ENCODE measurements at places on chromosomes 6 and 20.

GRCh38 chr6:170182093-170182780 lies 108.6 kb downstream of the DLL1 start:
- DNase-seq = no peak

GRCh38 chr20:4875578-4876067 lies 125.7 kb downstream of the SLC23A2 start:
- no peak for DNase-seq

DNA sequence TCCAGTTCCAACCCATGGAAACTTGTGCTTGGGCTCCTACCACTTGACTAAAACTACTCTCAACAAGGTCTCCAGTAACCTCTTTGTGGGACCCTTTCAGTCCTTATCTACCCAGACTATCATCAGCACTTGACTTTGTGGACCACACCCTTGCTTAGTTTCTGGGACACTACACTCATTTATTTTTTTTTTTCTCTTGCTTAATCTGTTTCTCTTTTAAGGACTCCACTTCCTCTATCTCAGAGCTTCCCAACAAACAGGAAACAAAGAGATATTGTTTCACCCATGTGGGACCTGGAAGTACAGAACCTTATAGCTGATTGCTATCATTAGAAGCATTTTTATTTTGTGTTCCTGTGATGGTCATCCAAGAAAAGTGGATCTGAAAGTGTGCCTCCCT lies 28.8 kb upstream of the ME1 start:
- no peak for DNase-seq

- DNase-seq = no peak
Measured at GRCh38 chr20:17273717-17274116, 46.9 kb downstream of the PCSK2 start.

DNA sequence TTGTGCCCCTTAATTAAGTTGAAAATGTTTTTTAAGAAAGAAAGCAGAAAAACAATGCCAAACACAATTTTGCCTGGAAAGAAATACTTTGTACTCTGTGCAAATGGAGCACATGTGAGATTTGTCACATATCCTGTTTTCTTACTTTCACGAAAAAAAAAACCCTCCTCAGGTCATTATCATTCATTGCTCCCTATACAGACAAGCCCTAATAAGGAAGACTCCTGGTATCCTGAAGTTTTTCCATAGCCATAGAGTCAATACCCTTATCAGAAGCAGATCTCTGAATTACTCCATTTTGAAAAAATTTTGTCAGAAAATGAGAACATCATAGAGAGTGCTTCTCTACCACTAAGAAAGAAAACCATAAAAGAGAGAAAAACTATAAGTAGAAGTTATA lies 14.0 kb upstream of the NT5E start:
- DNase-seq = no peak

GRCh38 chr6:106125925-106126435 lies 39.8 kb downstream of the PRDM1 start:
- DNase-seq = no peak

GRCh38 chr20:3183896-3184612 lies 10.7 kb upstream of the LZTS3 start:
- no peak for DNase-seq

DNA sequence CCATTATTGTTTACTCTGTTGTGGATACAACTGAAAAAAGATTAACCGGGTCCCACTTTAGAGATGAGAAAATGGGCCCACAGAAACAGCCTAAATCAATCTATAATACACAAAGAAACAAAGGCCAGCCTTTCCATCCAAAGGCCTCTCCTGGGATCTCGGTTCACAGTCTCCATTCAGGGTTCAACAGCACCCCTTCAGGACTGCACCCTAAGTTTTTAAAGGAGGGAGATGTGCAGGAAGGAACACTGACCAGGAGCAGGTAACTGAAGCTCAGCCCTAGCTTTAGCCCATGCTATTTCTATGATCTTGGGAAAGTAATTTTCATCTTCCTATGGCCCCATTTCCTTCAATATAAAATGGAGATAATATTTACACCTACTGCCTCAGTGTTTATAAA lies 147.7 kb downstream of the BTBD9 start:
- DNase-seq = no peak

GRCh38 chr20:10171864-10172751 lies 46.5 kb upstream of the SNAP25 start:
- DNase-seq = no peak

GRCh38 chr6:134519465-134519864 lies 201.6 kb upstream of the SGK1 start:
- DNase-seq = no peak

DNA sequence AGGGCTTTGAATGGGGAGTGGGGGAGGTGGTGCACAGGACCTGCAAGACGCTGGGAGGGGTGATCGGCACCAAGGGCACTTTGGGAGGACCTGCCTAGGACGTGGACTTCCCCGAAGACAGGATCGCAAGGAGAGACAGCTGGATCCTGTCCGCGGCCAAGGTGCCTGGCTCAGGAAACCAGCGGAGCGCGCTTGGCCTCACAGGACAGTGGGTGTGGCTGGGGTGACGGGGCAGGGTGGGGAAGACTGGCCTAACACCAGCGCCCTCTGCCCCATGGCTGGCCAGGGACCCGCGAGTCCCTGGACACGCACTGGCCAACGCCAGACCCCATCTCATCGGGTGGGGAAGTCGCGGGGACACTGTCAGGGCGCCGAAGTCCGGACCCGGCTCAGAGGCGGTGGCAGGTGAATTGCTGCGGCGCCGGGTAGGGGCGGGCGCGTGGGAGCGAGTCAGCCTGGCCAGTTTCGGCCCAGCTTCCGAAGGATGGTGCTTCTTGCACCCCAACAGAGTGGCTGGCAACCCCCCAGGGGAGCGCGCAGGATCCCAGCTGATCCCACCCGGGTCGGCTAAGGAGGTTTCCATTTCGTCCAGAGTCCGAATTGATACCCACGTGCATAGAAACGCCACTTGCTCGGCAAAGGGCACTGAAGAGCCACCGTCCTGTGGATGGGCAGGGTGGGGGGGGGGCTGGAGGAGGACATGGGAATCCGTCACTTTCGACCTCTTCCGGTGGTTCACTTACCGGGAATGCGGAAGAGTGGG lies 785 bp upstream of the THBD start:
- no peak for DNase-seq

DNA sequence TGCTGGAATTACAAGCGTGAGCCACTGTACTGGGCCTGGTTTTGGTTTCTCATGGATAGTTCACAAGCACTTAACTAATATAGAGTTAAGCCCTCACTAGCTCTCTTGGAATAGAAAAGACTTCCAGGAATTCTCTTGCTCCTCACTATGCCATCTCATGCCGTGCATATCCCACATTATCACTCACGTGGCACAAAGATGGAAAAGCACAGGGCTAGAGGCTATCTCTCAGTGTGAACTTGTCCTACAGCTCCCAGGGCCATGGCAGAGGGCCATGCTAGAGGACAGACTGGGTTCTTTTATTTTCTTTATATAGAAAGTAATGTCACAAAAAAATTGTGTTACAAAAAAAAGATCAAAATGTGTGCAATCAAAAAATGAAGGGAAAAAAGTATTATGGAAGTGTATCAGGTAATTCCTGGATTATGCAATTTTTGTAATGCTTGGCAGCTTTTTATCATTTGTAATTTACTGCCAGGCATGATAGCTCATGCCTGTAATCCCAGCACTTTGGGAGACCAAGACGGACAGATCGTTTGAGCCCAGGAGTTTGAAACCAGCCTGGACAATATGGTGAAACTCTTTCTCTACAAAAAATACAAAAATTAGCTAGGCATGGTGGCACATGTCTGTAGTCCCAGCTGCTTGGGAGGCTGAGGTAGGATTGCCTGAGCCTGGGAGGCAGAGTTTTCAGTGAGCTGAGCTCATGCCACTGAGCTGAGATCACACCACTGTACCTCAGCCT lies 6.4 kb upstream of the SLC2A12 start:
- no peak for DNase-seq

- no peak for DNase-seq
Measured at GRCh38 chr20:17395729-17396128, 135.4 kb downstream of the BFSP1 start.

GRCh38 chr6:84525907-84526306 lies 238.5 kb downstream of the TBX18 start:
- no peak for DNase-seq

DNA sequence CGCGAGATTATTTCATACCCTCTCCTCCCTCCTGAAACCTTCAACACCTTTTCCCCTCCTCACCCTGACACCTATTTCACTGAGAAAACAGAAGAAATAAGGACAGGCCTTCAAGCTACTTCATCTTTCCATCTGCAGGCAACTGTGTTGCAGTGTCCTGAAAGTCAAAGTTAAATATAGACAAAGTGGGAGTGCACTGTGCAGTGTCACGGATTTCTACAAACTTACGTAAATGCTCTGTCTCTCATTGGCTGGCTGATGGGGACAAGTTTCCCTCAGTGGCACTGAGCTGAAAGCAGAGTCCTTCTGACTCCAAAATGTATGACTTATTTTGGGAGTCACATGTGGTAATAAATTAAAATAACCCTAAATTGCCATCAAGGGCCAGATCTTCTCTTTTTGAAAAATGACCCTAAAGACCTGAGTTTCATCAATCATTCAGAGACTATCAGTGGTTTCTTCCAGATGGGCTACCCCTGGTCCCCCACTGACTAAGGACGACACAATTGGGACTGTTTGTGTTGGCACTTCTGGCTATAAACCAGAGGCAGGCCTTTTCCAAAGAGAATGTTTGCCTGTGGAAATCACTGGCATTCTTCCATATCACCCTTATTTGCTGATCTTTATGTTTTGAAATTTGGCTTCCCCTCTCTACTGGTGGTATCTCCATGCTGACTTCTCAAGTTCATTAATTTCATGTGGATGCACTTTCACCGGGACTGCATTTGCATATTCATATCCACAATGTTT lies 21.6 kb downstream of the ALDH8A1 start:
- DNase-seq = no peak

- DNase-seq = no peak
Measured at GRCh38 chr6:109050447-109051102, 44.1 kb downstream of the SESN1 start.

DNA sequence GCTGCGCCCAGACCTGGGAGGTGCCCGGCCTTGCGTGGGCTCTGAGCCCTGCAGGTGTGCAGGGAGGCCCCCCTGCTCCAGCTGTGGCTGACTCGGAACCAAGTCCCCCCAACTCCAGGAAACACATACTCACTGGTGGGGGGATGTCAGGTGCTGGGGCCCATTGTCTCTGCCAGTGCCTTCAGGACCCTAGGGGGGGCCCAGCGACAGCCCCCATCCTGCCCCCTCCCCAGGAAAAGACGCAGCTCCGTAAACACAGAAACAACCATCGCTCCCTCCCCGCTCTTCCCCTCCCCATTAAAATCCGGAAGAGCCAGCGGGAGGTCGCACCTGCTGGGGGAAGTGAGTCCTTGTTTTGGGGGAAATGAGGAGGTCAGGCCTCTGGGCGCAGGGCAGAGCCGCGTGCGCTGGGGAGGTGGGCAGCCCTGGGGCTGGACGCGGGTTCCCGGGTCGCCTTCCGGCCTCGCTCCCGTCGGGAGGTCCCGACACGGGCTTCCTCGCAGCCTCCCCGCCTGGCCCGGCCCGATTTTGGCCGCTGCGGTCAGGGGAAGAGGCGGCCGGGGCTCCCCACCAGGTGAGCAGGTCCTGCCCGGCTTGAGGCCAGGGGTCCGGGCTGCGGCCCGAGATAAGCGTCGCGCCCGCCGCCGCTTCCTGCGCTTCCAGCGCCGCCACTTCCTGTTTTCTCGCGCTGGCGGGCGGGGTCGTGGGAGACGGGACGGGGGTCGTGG lies 6.2 kb downstream of the C20orf204 start:
- no peak for DNase-seq

DNA sequence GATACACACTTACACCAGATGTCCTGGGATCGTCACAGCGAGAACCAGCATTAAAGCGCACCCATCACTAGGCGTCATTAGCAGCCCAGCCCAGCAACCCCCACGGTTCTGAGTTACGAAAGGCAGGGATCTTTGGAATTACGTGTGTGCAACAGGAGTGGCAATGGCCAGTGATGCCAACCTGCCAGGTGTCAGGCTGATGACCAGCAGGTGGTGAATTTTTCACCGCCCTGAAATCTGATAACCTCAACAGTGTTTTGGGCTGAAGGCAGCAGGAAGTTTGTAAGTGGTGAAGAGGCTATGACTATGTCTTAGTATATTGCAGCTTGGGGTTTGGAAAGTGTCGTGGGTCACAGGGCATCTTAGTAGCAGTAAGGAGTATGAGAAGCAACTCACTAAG lies 166.1 kb downstream of the TMEM242 start:
- no peak for DNase-seq

GRCh38 chr6:158560836-158561320 lies 987 bp downstream of the TMEM181 start:
- DNase-seq = no peak
